ENCODE measurements at places on chromosomes 16 and 17. TPM values are rescaled to one million over a fixed set of nuclear protein-coding genes. Genes with fewer than 3 reads are reported as not detected.

Gene CDRT15L2
- total RNA-seq = not detected

Gene GJC1
- 10.4 TPM for total RNA-seq

Gene CDH15
- total RNA-seq = 0.66 TPM

Gene PIRT
- not detected for total RNA-seq

Gene NOG
- total RNA-seq = not detected

Gene MT2A
- total RNA-seq = 96.4 TPM

Gene GPR139
- not detected for total RNA-seq

Gene CCT6B
- 1.0 TPM for total RNA-seq

Gene ALOX15B
- total RNA-seq = 0.17 TPM

Gene GLG1
- total RNA-seq = 159 TPM

Gene SALL1
- total RNA-seq = under 0.01 TPM

Gene HOXB3
- 17.3 TPM for total RNA-seq

Gene TP53TG3
- not detected for total RNA-seq

Gene SSTR5
- not detected for total RNA-seq

Gene ACSM2A
- not detected for total RNA-seq

Gene SPATA22
- 1.2 TPM for total RNA-seq

Gene CCL13
- total RNA-seq = not detected

Gene ADCY9
- total RNA-seq = 44.5 TPM

Gene TEX14
- not detected for total RNA-seq

Gene TOM1L1
- total RNA-seq = 19.3 TPM

Gene CD300LB
- total RNA-seq = not detected

Gene OTOA
- 0.17 TPM for total RNA-seq

Gene GAST
- not detected for total RNA-seq

Gene PYDC1
- total RNA-seq = not detected

Gene NTN1
- 3.0 TPM for total RNA-seq

Gene DRC7
- not detected for total RNA-seq

Gene SULT1A1
- 0.58 TPM for total RNA-seq

Gene SEPTIN1
- 0.50 TPM for total RNA-seq

Gene SP6
- 0.17 TPM for total RNA-seq

Gene SEPTIN12
- total RNA-seq = not detected

Gene OR1E1
- not detected for total RNA-seq

Gene KRT36
- not detected for total RNA-seq

Gene LPO
- not detected for total RNA-seq

Gene PYY
- not detected for total RNA-seq

Gene EXOC3L1
- not detected for total RNA-seq

Gene RNU2-1
- not detected for total RNA-seq

Gene STH
- not detected for total RNA-seq

Gene KRT27
- total RNA-seq = not detected

Gene KCNAB3
- 0.33 TPM for total RNA-seq

Gene BRIP1
- total RNA-seq = 11.6 TPM

Gene EDC4
- total RNA-seq = 61.5 TPM

Gene ZSCAN10
- not detected for total RNA-seq

Gene TEKT1
- not detected for total RNA-seq

Gene DNAI2
- not detected for total RNA-seq

Gene CSH1
- not detected for total RNA-seq

Gene FOXN1
- not detected for total RNA-seq

Gene SLFN12
- 27.3 TPM for total RNA-seq

Gene G6PC1
- not detected for total RNA-seq

Gene RBL2
- 55.4 TPM for total RNA-seq

Gene MGAT5B
- total RNA-seq = 0.17 TPM

Gene RAMP2
- total RNA-seq = not detected

Gene ZNF19
- 3.0 TPM for total RNA-seq

Gene TEKT3
- total RNA-seq = 0.50 TPM

Gene CES5A
- total RNA-seq = not detected
